ENCODE measurements at places on chromosomes 3 and 15.

- DNase-seq = no peak
Measured at GRCh38 chr3:23646184-23646920, 159.4 kb upstream of the UBE2E1 start.

DNA sequence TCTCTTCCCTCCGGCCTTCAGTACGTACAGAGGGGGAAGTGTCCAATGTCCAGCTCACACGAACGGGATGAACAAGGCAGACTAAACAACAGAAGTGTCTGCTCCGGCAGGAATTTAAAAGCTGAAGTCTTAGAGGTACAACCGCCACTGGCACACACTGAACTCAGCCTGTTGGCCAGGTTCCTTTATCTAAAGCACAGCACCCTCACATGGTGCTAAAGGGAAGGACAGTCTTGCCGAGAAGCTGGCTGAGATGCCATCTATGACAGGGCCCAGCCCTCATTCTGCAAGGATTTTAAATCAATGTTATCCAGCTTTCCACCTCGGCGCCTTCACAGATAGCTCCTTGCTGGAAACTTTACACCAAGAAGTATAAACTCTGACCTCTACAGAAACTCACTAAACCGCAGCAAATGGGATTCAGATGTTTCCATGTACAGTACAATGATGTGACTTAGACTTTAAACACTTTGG lies 2.8 kb downstream of the ADAMTS17 start:
- DNase-seq = peak; percentile 46

DNA sequence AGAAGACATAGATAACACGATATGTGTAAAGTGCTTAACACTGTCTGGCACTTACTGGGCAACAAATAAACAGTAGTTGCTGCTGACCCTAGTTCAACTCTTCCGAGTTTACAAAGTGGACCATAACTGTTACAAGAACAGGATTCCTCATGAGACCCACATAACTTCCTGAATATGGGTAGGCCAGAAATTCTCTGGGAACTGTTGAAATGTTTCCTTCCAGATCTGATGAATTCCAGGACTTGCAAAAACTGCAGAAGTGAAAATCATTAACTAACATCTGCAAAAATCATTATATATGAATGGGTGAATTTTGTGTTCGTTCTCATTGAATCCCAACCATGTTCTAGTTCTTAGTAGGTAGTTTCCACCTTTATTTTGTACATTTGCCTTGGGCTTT lies 181.7 kb upstream of the MME start:
- DNase-seq = no peak

- no peak for DNase-seq
Measured at GRCh38 chr15:81378443-81378842, 4.4 kb upstream of the TMC3 start.

GRCh38 chr15:63601026-63601703 lies 4.0 kb downstream of the FBXL22 start:
- peak; percentile 65 for DNase-seq

- DNase-seq = no peak
Measured at GRCh38 chr3:128412180-128413002, 54.3 kb downstream of the DNAJB8 start.

DNA sequence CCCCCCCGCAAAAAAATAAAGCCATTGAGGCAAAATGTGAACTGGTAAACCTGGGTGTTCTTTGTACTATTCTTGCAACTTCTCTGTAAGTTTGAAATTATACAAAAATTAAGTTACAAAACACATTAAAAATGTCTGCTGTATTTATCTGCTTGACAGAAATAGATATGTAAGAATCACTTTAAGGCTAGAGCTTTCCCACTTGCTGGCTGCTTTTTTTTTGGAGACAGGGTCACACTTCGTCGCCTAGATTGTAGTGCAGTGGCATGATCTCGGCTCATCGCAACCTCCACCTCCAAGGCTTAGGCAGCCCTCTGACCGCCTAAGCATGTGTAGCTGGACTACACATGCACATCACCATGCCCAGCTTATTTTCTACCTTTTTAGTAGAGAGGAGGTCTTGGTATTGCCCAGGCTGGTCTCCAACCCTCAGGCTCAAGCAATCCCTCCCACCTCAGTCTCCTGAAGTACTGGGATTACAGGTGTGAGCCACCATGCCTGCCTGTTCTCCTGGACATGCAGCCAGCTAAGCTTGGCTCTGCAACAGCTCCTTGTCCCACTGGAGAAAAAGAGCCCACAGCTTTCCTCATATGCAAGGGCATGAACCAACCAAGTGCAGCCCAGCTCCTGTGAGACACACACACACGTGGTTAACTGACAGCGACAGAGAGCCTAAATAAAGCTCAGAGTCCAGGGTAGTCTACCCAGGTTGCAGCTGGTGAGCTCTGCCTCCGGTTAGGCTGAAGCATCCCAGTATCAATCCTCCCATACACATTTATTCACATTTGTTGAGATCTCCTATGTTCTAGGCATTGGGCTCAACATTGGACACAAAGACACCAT lies 4.5 kb downstream of the RPS17 start:
- DNase-seq = no peak

- DNase-seq = peak; percentile 33
Measured at GRCh38 chr15:50112488-50113186, 6.4 kb downstream of the ATP8B4 start.

GRCh38 chr3:30581067-30581585 lies 25.3 kb upstream of the TGFBR2 start:
- DNase-seq = no peak

DNA sequence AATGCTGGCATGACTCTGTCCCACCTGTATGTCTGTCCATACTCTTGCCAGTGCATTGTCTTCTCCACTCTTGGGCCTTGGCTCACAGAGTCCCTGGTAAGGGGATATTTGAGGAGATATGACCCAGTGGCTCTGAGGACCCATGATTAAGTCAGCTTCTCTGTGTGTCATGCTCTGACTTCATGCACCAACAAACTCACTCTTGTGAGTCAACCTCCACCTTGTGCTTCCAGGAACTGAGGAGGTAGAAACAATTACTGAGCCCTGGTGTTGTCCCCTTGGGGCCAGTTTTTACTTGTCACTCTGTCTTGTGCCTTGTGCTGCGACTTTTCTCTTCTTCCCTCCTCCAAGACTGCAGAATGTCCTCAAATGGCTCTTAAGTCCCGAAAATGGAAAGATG lies 127.1 kb downstream of the ABHD5 start:
- no peak for DNase-seq

GRCh38 chr3:33795856-33796536 lies 2.4 kb upstream of the PDCD6IP start:
- peak; percentile 82 for DNase-seq

DNA sequence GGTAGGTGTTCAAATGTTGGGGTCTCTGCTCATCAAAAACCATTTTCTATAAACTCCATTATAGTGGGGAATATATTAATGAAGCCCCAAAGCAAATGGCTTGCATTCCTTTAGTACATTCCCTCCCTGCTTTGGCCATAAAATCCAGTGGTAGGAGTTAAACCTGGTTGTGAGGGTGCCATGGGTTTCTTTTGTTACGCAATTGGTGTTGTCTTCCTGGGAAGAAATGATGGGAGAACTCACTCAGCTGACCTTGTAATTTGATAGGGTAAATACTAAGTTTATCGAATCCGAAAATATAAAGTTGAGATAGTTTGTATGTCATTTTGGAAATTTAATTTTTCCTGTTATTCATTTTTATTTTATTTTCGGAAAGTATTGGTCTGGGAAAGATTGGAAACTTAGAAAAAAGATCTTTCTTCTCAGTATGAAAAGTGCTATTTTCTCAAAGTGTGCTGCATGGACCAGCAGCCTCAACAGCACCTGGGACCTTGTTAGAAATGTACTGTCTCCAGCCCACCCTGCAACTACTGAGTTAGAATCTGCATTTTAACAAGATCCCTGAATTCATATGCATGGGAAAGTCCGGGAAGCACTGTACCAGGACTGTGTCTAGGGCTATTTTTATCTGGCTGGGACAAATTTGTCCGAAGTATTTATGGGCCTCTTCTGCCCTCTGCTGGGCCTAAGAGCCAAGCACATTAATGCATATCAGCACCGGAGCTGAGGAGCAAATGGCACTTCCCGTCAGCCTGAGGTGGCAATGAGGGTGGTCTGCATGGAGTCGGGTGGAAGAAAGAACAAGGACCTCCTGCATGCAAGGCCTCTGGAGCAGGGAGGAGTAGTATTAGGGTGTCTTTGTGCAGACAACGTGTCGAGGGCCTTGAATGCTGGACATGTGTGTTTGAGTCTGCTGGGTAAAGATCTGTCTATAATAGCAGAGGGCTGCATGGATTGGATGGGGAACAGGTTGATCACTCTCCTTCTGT lies 54.7 kb downstream of the FAM81A start:
- DNase-seq = peak; percentile 73

DNA sequence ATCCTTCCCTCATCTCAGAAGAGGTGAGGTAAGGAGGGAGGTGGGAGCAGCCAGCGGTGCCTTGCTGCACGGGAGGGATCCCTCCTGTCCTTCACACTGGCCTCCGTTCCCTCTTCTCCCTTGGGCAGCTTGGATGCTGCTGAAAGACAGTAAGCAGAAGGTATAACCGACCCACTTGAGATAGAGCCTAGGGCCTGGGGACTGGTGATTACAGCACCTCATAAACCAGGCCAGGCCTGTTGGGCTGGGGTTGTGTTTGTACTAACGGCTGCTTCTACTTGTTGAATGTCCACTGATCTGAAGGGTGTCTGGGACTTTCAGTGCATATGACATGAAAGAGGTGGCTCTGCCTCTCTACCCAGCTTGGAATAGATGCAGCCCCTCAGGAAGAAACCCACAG lies 25.0 kb downstream of the SEMA6D start:
- no peak for DNase-seq

- no peak for DNase-seq
Measured at GRCh38 chr15:89165677-89166076, 55.7 kb downstream of the RLBP1 start.

DNA sequence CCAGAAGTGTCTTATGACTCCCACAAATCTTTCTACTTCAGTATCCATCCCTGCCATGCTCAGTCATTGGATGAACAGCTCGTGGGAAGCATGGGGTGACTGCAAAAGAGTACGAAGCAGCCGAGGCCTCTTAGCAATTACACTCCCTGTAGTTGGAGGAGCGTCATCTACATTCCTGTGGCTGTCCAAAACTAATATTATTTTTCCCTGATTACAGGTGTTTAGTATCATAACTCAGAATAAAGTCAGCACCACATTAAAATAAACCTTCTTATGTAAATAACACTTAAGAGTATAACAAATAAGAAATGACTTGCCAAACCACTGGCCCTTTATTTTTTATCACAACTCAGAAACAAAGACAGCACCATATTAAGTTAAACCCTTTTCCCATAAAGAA lies 141.5 kb downstream of the PLOD2 start:
- DNase-seq = no peak

DNA sequence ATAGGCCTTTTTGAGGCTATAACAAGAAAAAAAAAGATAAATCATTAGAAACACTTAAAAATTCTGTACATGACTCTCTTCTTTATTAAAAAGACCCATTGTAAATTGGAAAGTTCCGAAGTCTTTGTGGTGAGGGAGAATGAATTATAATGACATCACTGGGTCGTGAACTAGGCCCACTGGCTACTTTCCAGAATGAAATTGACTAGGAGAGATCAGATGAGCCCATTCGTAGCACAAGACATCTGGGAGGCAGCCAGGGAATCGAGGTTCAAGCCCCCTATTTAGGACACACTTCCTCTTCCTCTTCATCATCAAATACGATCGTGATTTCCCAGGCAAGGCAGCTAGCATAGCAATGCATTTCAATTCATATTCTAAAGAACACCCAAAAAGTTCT lies 889.8 kb upstream of the NR2F2 start:
- DNase-seq = no peak

- peak; percentile 6 for DNase-seq
Measured at GRCh38 chr15:52181938-52182780, 9.0 kb downstream of the GNB5 start.

- peak; percentile 74 for DNase-seq
Measured at GRCh38 chr3:108767253-108767652, 10.0 kb upstream of the RETNLB start.

GRCh38 chr3:189727898-189728297 lies 96.7 kb downstream of the TP63 start:
- DNase-seq = no peak

DNA sequence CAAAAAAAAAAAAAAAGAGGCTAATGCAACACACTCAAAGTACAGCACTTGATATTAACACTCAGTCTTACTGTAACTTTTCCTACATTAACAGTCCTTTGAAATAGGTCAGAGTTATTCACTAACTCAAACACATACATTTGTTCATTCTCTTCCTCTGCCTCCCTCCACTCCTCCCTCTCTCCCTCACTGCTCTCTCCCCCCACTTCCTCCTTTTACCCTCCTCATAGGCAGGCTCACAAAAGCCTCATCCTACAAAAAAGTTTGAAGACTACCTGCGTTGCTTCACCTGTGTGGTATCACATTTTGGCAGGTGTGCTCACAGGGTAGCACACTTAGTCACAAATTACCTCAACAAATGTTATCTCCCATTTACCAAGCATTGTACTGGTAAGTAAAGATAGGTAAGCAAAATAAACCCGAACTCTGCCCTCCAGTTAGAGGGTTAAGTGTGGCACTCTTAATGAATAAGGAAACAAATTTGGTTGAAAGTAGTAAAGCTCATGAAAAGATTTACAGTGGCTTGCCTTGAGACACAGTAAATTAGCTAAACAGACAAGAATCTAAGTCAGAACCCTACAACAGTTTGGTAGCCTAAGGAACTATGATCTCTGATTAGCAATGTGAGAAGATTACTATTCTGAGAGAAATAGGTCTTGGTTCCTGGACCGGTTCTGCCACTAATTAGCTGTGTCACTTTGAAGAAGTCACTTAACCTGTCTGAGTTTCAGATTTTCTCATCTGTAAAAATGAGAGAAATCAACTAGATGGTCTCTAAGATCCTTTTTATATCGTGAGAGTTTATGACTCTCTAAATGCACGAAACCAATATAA lies 151.0 kb upstream of the MLF1 start:
- no peak for DNase-seq

GRCh38 chr15:70538278-70538677 lies 225.1 kb downstream of the UACA start:
- no peak for DNase-seq

DNA sequence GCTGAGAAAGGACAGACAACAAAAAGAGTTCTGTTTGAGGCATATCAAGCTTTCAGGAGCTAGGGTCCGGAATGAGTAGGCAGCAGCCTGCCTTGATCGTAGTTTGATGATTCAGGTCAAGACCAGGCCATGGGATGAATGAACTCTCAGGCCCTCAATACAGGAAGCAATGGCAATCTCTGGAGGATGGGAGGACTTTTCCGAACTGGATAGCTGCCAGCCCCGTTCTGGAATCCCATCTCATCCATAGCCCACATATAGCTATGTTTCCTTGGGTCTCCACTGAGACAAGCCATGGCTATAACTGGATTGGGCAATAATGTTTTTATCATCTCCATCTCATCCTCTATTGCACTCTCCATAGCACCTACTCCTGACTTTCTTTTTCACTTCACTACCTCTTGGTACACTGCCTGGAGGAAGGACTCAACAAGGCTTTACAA lies 12.8 kb downstream of the AHSG start:
- DNase-seq = no peak

- DNase-seq = no peak
Measured at GRCh38 chr3:28575100-28575745, 226.6 kb upstream of the AZI2 start.

- no peak for DNase-seq
Measured at GRCh38 chr3:20462226-20462625, 276.2 kb upstream of the SGO1 start.

GRCh38 chr3:40631341-40631995 lies 106.7 kb downstream of the ZNF621 start:
- DNase-seq = no peak

- peak; percentile 71 for DNase-seq
Measured at GRCh38 chr3:107271787-107272387, 105.4 kb upstream of the CCDC54 start.
